ENCODE measurements at places on chromosomes 4 and X. TPM values are rescaled to one million over a fixed set of nuclear protein-coding genes. Genes with fewer than 3 reads are reported as not detected.

- no peak for DNase-seq
Observed at GRCh38 chr4:151331276-151332042, 6.1 kb upstream of the SH3D19 start.

DNA sequence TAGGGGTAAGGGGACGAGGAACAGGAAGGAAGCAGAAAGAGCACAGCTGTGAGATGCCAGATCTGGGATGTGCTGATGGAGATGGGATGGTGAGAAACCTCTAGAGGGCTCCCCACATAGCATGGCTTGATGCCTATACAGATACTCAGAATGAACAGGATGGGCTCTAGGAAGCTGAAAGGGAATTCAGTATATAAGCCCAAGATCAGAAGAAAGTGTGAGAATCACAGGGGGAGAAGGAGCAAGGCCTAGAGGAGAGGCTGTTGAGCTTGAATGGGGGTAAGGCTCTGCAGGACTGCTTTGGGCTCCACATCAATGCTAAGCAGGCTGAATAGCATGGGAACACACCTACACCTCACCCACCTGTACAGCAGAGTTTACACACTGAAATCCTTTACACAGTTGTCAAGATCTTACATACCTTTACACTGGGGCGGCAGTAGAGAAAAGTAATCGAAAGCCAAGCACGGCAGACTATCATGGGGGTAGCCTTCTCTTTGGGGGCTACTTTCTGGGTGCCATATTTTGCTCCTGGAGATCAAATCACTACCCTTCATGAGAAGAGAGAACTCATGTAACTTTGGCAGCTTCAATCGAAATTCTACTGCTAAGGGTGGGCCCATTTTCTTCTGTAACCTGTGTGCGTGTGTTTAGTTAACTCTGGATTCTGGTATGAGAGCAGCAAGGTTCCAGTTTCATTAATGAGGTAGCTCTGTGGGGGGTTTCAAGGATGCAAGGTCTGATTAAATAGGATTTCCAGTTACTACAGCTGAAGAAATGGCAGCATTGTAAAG lies 30.6 kb downstream of the HOPX start:
- DNase-seq: no peak

The SSX4 gene
- not detected for total RNA-seq

DNA sequence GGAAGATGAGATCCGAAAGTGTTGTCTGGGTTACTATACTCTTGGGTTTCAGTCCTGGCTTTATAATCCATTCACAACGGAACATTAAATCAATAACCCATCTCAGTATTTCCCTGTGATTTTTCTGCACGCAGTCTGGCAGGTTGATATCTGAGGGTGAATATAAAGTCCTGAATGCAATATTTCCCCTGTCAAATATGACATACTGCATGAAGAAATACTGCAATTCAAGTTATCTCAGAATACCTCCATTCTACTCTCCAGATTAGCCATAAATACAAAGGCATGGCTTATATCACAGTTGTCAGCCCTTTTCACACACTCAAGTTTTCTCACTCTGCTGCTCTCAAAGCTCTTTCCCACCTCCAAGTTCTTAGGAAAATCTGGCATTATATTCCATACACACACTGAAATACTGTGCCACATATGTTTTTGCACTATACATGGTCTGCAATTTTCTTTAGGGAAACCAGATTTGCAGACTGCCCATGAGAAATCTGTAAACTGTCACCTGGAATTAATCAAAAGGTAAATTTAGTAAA lies 64.7 kb downstream of the WDFY3 start:
- DNase-seq: no peak

- DNase-seq: no peak
Observed at GRCh38 chr4:139333046-139333445, 30.8 kb upstream of the NDUFC1 start.

DNA sequence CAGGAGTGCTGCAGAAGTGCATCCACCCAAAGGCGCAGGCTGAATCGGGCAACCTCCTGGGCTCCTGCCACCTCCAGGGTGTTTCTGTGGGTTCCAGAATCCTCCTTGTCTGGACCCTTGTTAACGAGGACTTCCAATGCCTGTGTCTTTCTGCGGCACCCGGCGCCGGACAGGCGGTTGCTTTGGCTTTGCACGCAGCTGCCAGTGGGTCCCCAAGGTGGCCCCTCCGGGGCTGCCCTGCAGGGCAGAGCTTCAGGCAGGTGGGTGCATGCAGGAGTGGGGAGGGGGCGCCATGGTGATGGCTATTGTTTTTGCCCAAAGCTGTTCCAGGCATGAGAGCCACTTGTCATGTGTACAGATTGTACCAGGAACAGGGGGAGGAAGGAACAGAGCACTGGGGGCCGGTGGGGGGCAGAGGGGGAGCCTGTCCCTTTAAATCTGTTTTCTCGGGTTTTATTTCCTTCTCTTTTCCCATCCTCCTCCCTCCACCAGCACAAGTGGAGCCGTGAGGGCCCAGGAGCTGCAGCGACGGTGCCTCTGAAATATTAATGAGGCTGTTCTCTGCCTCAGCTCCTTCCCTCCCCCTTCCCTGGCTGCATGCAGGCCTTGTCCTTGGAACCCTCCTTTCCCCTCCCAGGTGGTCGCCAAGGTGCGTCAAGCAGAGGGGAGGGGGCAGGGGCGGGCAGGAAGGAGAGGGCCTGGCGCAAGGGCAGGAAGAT lies 13.1 kb downstream of the ATP2B3 start:
- no peak for DNase-seq

- no peak for DNase-seq
Observed at GRCh38 chrX:29662101-29662500, 553.3 kb upstream of the MAGEB2 start.

GRCh38 chrX:119155416-119156035 lies 27.9 kb upstream of the KIAA1210 start:
- DNase-seq: no peak

DNA sequence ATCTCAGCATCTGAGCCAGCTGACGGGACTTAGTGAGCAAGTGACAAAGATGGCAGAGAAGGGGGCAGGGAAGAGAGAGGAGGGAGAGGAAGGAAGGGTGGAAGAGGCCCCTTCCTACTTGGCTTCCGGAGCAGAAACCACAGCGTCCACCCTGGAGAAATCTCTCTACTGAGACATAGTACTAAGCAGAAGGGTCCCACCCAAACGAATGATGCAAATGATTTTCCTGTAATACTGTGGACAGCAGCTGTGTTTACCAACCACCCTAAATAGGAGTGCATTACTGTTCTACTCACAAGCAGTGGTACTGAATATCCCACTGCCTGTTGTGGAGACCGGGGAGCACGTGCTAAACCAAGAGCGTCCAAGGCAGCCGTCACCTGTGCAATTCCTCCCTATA lies 29.4 kb downstream of the DTHD1 start:
- no peak for DNase-seq

GRCh38 chrX:40457406-40457805 lies 123.4 kb upstream of the ATP6AP2 start:
- DNase-seq: no peak

DNA sequence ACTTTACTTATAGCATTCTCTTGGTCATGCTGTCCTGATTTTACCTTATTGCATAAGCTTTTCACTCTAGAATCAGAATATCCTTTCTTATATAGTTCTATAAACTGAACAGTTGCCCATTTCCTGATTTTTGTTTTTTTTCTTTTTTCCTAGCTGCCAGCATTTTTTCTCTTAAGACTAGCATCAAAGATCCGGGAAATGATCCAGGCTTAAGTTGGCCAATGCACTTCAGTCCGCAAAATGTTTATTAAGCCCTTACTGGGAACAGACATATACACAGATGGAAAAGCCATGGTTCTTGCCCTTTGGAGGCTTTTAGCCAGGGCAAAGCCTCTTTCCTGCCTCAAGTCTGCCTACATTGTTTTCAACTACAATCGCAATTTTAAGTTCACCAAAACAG lies 10.1 kb upstream of the BMP2K start:
- DNase-seq: no peak

DNA sequence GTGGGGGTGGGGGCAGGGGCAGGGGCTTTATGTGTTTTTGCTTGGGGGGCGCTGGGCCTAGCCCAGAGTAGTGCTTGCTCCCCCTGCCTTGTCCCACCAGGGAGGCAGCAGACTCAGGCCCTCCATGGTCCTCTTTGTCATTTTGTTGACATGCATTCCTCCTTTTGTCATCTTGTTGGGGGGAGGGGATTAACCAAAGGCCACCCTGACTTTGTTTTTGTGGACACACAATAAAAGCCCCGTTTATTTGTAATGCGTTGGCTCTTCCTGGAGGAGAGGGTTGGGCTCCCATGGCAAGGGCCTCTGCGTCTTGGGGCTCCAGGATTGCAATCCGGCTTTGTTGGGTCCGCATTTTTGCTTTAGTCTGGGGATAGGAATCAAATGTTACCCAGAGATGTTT lies 2.2 kb downstream of the EMD start:
- no peak for DNase-seq

The MCF2 gene
- 0.40 TPM for total RNA-seq

The DOCK11 gene
- total RNA-seq: 38.9 TPM

The NAP1L5 gene
- 16.3 TPM for total RNA-seq

DNA sequence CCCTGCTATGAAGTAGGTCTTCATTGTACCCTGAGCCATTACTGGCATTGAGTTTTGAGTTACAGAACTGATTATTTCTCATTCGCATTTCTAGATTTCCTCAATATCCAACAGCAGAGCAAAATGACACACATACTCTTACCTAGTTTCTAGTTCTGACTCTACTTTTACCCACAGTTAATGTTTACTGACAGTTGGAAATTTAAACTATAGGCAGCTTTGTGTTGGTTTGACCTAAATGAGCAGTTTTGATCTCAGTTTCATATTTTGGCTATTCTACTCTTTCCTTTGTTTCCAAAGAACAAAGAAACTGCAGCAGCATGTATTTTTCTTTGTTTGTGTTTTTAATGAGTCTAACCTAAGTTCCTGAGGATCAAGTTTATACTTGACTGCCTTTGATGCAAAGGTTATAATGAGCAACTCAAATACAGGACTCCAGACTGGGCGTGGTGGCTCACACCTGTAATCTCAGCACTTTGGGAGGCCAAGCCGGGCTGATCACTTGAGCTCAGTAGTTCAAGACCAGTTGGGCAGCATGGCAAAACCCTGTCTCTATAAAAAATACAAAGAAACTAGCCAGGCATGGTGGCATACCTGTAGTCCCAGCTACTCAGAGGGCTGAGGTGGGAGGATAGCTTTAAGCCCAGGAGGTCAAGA lies 30.4 kb downstream of the TXK start:
- no peak for DNase-seq

DNA sequence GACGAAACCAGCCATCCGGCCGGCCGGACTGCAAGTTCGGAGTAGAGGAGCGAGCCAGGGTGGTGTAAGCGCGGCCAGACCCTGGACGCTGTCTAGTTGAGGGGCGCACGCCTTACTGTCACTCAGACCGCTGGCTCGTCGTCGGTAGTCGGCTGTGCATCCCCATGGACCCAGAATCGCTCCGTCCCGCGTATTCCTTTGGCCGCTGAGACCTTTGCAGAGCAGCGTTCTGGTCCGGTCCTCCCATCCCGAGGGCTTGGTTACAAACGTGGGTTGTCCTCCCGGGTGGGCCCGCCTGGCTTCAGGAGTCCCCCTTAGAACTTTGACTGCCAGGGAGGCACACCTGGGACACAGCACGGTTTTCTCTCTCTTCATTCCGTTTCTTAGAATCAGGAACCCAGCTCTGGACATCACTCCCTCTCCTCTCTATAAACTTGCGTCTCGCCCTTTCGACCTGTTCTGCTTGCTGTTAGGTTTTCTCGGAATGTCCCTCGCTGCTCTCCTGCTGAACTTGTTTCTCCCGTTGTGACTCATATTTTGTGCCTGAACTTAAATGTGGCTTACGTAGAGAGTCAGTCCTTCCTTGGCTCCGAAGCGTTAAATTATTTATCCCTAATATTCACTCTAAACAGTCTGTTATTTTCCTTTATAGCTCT lies 672 bp downstream of the PGM2 start:
- no peak for DNase-seq

The DLG3 gene
- total RNA-seq: 70.2 TPM

The PARM1 gene
- 575 TPM for total RNA-seq

DNA sequence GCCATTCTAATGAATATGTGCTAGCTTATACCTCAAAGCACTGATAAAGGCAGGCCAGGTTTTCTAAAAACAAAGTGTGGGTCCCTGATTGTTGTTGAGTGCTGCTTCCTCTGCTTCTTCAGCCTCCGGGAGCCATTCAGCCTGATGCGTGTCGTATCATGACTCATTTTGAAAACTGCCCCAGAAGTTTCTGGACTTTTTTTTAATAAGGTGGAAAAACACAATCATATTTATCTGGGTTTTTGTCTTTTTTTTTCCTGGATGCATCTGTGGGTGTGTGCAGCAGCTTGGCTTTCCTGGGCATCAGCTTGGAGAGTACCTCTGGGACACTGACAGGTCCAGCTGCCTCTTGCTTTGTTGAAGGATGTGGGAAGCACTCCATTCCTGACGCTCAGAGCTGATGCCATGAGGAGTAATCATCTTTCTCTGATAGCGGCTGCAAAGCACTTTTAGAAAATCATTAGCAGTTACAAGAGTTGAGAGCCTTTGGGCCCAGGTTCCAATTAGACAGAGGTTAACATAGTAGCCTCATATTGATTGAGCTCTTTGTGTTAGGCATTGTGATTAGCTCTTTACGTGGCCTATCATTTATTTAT lies 66.9 kb downstream of the PARM1 start:
- no peak for DNase-seq

GRCh38 chr4:183098019-183098722 lies 886 bp upstream of the WWC2 start:
- peak; percentile 60 for DNase-seq

DNA sequence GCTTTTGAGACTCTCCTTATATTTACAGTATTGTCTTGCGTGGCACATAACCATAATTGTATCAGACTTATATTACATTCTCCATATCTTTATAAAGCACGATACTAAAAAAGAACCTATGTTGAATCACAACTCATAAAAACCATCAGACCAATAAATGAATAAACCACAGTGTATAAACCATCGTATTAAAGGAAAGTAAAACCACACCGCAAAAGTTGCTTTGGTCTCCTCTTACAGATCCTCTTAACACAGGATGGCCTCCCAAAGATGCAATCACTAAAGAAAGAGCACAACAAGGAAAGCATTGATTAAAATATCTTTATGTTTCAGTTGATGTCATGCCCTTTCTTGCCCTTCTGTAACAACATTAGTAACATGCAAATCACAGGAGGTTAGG lies 437.9 kb downstream of the AFF2 start:
- no peak for DNase-seq
